ENCODE measurements at places on chromosomes 13 and 19.

GRCh38 chr13:111395511-111396393 lies 75.3 kb downstream of the TEX29 start:
- DNase-seq, result no peak

DNA sequence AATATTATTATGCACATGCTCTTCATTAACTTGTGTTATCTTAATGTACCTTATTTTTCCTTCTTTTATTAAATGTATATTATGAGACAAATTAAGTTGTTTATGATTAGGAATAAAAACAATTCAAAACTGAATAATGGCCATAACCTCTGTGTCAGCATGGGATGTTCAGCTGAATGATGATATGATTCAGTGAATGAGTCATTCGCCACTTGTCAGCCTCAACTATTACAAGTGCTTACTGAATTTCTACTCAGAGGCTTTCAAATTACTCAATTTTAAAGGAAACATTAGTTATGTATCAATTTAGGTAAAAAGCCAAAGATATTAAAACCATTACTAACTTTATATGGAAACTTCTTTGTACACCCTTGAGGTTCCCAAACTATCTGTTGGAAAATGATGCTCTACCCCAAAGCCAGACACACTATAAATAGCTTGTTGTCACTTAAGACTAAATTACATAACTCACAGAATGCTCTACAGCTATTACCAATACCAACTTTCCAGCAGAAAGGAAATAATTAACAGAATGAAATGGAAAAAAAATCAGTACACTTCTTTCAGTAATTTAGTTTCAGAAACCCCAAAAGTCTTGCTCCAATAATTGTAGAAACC lies 14.4 kb downstream of the LIG4 start:
- DNase-seq, result no peak

DNA sequence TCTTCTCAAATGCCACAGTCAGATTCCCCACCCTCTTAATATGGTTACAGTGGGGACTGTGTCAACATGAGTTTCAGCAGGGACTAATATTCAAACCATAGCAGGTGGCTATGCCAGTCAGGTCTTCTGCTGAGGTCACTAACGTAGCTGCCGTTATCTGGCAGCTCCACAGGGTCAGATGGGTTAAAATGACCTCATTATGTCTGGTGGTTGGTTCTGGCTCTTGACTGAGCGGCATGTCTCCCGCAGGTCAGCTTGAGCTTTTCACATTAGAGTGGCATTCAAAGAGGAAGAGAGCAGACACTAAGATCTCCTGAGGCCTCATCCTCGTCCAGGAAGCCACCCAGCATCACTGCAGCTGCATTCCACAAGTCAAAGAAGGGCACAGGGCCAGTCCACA lies 21.4 kb upstream of the IPO5 start:
- DNase-seq, result no peak

DNA sequence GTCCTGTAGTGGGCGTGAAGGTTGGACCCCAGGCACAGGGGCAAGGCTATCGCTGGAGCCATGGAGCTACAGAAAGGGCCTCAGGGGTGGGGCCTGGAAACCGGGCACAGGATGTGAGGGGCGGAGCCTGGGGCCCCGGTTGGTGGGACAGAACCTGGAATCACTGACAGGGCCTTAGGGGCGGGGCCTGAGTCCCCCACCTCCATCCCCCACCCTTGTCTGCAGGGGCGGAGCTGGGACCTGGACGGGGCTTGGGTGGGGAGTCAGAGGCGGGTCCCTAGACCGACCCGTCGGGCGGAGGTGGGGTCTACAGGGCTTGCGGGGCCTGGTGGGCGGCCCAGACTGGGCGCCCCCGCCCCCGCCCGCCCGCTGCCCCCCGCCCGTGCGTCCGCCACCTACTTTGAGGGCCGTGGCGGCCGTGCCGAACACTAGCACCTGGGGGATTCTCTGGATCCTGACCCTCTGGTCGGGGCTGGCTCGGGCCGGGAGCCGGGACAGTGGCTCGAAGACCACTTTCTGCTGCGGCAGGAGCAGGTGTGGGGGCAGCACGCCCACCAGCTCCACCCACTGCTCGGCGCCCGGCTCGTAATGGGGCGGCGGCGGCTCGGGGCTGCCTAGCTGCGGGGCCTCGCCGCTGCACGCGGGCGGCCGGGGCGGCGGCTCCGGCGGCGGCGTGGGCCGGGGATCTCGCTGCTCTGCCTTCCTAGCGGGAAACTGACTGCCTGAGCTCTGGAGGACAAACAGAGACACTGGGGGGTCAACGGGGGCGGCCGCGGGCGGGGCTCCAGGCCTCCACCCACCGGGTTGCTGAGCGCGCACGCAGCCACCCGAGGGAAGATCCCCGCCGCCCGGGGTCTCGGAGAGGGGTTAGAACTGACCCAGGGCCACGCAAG lies 26.3 kb downstream of the DCAF15 start:
- DNase-seq, result peak; percentile 62

GRCh38 chr19:35558400-35559280 lies 4.8 kb downstream of the ATP4A start:
- DNase-seq, result no peak

DNA sequence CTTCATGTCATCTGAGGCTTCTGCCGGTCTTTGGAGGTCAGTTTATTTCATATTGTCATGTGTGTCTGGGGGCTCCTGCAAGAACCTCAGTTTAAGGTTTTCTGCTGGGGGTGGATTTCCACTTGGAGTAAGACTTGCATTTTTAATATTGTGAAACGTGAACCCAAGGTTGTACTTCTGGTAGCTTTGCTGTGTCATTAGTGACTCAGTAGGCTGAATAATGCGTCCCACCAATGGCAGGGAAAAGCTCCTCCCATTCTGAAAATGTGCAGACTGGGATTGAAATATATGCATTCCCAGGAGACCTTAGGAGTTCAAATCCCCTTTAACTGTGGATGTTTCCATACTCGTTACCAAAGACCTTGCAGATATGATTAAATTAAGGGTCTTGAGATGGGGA lies 46.2 kb downstream of the ING1 start:
- DNase-seq, result no peak

- no peak for DNase-seq
Measured at GRCh38 chr19:53085496-53085895, 17.7 kb downstream of the ZNF160 start.

GRCh38 chr19:9720541-9720940 lies 45.6 kb upstream of the ZNF562 start:
- no peak for DNase-seq

- peak; percentile 39 for DNase-seq
Measured at GRCh38 chr13:75838366-75839005, 202.4 kb downstream of the LMO7 start.

DNA sequence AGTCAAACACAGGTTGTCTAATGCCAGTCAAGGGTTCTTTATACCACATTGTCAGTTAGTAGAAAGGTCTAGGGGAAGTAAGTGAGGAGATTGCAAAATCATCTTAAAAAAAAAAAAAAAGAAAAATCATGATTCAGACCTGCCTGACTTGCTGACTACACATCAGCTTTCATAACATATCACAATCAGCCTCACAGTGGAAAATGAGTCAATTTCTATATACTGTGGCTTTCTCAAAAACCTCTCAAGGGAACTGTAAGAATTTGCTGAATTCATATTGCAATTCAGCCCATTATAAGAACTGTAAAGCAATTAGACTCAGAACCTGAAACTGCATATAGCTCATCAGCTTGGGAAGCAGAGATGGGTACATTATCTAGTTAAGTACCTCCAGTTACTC lies 75.3 kb upstream of the GPC6 start:
- DNase-seq, result no peak

GRCh38 chr13:94345374-94346195 lies 133.9 kb downstream of the DCT start:
- no peak for DNase-seq

DNA sequence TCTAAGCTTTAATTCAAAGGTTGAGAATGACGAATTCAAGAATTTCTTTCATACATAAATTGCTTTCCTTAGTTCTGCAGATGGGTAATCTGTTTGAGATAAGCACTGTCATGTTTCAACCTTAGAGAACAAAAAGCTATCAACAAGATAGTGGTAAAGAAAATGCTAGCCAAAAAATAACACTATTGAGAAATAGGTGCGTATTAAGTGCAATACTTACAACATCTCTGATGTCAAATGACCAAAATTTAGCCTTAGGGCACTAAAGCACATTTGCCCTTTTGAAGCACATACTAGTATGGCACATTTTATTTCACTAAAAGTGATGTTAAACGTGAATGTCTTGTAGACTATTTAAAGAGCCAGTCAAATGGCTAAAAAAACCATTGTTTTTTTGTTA lies 4.9 kb downstream of the KBTBD6 start:
- DNase-seq, result no peak

GRCh38 chr19:3450796-3451411 lies 29.4 kb downstream of the SMIM24 start:
- DNase-seq, result no peak

- peak; percentile 16 for DNase-seq
Measured at GRCh38 chr19:44587963-44588770, 25.2 kb upstream of the IGSF23 start.

DNA sequence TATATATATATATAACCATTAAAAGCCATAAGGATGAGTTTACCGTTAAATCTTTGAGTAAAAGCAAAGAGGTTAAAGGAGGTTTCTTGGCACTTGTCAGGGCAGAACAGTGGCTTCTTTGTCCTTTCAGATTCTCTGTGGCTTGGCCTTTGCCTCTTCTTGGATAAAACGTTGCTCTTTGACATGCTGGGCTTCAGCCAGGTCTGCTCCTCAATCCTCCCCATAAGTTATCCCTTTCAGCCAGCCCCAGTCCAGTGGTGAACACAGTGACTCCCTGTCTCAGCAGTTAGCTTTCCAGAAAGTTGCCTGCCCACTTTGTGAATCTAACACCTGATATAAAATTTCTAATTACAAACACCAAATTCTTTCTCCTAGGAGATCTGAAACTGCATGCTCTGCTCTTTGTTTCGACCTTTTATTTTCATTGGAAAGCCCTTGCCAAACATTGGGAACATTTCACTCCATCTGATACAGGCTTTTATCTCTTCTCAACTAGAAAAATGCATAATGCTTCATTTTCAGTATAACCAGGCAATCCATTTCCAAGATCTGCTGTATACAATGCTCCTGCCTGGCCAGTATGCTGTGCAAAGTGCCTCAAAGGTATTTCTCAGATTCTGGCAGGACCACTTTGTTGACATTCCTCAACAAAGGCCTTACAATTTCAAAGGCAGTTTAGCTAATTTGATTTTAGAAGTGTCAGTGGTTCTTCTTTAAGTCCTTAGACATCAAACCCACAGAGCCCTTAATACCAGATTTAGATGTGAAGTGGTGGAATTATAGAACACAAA lies 16.2 kb upstream of the MED4 start:
- no peak for DNase-seq

GRCh38 chr19:35755131-35755549 lies 1.7 kb downstream of the HSPB6 start:
- DNase-seq, result no peak

- no peak for DNase-seq
Measured at GRCh38 chr13:104701591-104701990, 1635.4 kb upstream of the SLC10A2 start.

GRCh38 chr13:114140131-114140905 lies 7.9 kb upstream of the RASA3 start:
- no peak for DNase-seq

DNA sequence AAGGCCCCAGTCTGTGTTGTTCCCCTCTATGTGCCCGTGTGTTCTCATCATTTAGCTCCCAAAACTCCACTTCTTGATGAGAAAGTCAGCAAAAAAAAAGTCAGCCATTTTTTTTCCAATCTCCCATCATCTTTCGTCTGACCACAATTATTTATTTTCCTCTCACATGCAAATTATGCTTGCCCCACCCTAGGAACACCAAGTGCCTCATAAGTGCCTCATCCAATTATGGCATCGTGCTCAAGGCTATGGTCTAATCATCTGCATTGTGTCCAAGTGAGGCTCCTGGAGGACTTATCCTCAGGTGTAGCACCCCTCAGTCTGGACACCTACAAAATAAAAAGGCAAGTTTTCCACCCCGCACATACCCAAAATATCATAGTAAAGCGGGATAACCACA lies 20.8 kb upstream of the IPO5 start:
- DNase-seq, result no peak

GRCh38 chr13:111005364-111005763 lies 90.5 kb upstream of the ANKRD10 start:
- DNase-seq, result no peak

- DNase-seq, result no peak
Measured at GRCh38 chr13:113288880-113289279, 8.2 kb upstream of the LAMP1 start.

DNA sequence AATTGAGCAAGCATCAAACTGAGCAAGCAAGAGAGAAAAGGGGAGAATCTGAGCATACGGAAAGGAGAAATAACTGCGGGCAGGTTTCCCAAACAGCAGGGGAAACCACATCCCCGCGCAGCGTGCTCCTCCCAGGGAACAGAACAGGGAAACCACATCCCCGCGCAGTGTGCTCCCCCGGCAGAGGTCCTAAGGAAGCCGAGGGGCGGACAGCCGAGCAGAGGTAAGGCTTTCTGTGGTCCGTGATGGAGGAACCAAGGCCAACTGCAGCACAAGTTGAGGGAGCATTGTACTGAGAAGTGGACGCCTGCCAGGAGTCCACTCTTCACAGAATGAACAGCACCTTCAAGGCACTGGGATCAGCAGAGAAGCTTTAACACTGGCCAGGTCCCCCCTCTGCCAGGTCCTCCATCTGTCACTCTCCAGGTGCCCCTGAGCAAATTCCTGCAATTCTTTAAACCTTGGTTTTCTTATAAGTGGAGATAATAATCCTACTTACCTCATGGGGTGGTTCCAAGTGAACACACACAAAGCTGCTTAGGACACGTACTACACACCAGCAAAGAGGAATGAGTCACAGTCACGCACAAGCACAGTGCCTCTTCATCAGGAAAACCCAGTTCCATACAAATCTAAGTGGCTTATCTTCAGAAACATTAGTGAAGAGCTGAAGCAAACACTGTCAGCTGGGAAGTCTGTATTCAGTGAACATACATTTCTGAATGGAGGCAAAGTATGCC lies 23.0 kb upstream of the LAMP1 start:
- no peak for DNase-seq

GRCh38 chr13:71863254-71863865 lies 3.6 kb downstream of the DACH1 start:
- DNase-seq, result no peak

- DNase-seq, result no peak
Measured at GRCh38 chr13:75318138-75318833, 163.7 kb downstream of the TBC1D4 start.

- DNase-seq, result no peak
Measured at GRCh38 chr19:17296273-17296672, 7.0 kb downstream of the ABHD8 start.

GRCh38 chr13:110923086-110923485 lies 8.2 kb upstream of the ANKRD10 start:
- DNase-seq, result no peak

- no peak for DNase-seq
Measured at GRCh38 chr13:39516096-39516495, 86.9 kb downstream of the LHFPL6 start.

DNA sequence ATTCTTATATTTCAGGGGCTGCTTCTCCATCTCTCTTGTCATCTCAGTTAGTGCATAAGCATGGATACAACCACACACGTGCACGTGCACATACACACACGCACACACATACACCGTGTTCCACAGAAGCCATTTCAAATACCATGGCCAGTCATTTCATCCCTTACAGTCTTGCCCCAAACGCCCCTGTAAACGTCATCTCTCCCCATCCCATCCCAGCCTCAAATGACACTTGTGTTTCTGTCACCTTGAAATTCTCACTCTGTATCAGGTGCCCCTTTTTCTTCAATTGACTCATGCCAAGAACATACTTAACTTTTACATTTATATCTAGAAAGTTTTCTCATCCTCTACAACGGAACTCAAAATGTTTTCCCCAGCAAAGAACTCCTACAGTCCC lies 220.5 kb downstream of the IRS2 start:
- DNase-seq, result no peak

All from NCI-H2029 (cell line).